ENCODE measurements at places on chromosomes 5 and 9.

DNA sequence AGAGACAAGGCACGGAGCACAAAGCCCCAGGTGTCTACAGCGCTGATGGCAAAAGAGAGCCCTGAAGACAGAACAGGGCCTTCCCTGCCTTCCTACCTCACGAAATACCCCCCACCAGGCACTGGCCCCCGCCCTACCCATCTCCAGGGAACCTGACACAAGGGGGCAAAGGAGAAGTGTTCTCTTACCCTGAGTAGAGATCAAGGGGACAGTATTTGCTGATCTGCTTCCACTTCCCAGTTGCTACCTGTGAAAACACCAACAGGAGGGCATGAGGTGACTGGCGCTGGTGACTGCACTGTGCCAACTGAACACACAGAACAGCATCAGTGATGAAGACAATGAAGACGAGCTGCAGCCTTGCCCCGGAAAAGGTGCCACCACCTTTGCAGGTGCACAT, 27.4 kb downstream of the IPPK start:
- no peak for DNase-seq

- no peak for DNase-seq
Observed at GRCh38 chr9:98181746-98182068, 10.7 kb downstream of the CORO2A start.

DNA sequence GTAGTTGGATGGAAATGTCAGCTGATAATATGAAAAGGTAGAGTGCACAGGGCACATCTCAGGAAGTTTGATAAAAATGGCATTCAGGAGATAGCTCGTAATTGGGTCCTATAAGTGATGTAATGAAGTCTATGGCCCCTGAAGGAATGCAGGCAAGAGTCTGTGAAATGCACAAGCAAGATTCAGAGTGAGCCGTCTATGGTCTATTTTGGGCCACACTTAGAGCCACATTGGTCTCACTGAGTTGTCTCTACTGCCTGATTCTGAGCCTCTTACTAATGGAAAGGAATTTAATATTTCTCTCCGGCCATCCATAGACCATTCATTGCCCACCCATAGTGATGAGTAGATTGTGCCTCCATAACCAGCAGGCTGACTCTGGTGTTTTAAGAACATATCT, 111.3 kb upstream of the KCNN2 start:
- DNase-seq, result no peak

GRCh38 chr9:136886610-136887597, 588 bp downstream of the TRAF2 start:
- no peak for DNase-seq

DNA sequence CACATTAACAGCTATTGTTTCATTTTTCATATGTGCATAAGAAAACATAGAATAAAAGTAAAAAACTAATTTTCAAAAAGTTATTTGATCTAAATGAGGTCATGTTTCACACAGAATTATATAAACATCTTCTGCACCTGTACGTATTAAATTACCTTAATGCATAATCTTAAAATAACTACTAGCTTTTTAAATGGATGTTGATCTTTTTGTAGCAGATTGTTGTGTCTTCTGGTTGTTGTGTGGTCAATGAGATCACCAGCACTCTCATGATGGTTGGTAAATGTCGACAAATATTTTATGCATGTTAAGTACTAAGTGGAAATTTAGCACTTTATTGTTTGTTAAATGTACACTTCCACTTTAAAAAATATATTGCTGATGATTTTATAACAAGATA, 162.0 kb downstream of the AP3B1 start:
- DNase-seq, result no peak

DNA sequence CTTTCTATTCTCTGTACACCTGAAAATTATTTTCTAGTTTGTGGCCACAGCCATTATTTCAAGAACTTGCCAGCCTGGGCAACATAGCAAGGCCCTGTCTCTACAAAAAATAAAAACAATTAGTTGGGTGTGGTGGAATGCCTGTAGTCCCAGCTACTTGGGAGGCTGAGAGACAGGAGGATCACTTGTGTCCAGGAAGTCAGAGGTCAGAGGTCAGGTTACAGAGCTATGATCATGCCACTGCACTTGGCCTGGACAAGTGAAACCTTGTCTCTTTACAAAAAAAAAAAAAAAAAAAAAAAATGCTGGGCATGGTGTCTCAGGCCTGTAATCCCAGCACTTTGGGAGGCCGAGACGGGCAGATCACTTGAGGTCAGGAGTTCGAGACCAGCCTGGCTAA, 58.3 kb downstream of the HMGCR start:
- peak; percentile 19 for DNase-seq

DNA sequence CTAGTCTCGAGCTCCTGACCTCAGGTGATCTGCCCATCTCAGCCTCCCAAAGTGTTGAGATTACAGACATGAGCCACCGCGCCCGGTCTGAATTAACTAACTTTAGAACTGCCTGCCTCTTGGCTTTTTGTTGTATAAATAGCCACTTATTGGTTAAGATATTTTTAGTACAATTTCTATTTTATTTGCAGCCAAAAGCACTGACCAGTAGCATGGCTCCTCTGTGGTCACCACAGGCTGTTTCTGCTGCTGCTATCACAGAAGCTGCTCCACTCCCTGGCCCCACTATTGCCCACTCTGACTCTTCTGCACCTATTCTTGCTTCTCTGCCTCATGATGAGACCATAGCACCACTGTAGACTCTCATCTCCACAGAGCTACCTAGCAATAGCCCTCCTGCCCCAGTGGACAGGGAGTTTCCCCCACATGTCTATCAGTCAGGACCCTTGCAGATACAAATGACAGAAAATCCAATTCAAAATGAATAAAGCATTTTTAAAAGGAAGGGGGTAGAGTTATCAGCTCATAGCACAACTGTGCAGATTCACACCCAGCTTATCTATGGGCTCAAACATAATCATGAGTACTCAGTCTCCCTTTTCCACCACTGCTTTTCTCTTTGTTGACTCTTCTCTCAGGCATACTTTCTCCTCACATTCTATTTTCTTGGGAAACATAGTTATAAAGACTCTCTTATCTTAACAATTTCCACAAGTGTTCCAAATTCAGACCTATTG, 151.8 kb upstream of the EPB41L4A start:
- no peak for DNase-seq

DNA sequence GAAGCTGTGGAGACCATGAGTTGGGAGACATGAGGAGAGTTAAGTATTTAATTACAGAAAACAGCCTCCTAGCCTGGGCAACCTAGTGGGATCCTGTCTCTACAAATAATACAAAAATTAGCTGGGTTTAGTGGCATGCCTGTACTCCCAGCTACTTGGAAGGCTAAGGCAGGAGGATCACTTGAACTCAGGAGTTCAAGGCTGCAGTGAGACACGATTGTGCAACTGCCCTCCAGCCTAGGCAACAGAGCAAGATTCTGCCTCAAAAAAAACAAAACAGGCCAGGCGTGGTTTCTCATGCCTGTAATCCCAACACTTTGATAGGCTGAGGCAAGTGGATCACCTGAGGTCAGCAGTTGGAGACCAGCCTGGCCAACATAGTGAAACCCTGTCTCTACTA, 52.6 kb downstream of the AQP7 start:
- DNase-seq, result no peak

DNA sequence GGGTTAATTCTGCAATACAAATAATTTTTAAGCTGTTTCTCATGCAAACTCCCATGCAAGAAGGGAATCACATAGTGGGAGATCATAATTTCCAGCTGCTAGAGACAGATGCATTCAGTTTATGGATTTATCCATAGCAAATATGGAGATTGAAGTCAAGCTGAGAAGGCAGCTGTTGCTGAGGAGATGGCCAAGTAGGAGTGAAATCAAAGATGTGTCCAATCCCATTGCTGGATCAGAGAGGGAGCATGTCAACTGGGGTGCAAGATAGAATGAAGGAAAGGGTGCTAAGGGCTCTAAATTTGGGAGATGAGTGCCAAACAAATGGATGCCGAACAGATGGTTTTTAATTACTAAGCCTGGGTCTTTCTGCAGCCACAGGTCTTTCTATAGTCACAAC, 504.5 kb downstream of the NFIB start:
- no peak for DNase-seq

DNA sequence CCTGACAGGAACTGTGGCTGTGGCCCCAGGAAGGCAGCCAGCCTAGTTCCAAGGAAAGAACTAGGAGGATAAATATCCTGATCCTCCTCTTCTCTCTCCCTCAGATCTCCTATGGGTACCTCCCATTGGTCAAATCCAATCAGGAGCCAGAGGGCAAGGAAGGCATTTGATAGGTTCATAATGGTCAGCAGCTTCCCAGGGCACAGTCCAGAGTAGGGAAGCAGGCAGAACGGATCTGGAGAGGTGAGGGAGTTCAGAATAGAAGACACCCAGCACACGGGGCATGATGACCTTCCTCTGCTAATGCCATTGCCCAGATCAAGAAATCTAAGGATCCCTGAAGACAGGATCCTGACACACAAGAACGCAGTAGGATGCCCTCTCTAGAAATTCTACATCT, 8.6 kb downstream of the ABLIM3 start:
- no peak for DNase-seq

DNA sequence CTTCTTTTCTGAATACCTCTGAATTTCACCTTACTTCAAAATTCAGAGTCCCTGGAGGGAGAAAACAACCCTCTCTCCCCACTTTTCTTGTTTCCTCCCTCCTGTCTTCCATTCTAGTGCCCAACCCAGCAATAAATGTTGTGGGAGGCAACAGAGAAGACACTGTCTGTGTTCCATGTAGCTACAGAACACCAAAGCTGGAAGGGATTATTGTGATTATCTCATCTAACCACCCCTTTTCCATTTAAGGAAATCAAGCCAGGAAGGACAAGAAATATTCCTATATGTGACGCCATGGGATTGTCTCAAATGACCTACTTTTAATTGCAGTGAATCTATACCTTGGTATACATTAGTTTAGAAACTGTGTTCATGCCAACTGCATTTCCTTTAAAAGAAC, 476.6 kb upstream of the TNC start:
- DNase-seq, result no peak

DNA sequence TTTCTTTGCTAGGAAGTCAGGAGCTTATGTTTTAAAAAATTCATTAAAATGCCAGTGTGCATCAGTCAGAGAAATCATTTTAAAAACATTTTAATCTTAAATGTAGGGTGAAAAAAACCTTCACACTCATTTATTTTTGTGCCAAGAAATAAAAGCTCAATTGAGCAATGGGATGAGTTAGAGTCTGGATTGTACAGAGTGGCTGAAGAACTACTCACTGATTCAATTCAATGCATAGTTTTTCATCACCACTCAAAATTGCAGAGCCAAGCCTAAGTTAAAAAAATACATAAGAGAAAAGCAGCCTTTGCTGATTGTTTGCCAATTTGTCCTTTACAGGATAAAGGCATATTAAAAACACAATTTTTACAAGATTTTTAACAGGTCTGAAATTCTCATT, 168.2 kb upstream of the DMRTA1 start:
- no peak for DNase-seq

DNA sequence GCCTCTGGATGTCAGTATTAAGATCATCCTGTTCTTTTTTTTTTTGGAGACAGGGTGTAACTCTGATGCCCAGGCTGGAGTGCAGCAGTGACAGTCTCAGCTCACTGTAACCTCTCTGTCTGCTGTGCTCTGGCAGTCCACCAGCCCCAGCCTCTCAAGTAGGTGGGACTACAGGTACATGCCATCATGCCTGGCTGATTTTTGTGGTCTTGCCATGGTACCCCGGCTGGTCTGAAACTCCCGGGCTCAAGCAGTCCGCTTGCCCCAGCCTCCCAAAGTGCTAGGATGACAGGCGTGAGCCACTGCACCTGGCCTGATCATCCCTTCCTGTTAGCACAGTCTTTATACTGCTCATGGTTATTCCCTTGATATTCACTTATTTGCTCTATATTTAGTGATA, 3.5 kb downstream of the KDM4C start:
- DNase-seq, result no peak

GRCh38 chr5:18158166-18158565, 523.9 kb downstream of the TAF11L14 start:
- DNase-seq, result no peak

GRCh38 chr9:81069038-81069795, 620.1 kb downstream of the TLE1 start:
- no peak for DNase-seq

DNA sequence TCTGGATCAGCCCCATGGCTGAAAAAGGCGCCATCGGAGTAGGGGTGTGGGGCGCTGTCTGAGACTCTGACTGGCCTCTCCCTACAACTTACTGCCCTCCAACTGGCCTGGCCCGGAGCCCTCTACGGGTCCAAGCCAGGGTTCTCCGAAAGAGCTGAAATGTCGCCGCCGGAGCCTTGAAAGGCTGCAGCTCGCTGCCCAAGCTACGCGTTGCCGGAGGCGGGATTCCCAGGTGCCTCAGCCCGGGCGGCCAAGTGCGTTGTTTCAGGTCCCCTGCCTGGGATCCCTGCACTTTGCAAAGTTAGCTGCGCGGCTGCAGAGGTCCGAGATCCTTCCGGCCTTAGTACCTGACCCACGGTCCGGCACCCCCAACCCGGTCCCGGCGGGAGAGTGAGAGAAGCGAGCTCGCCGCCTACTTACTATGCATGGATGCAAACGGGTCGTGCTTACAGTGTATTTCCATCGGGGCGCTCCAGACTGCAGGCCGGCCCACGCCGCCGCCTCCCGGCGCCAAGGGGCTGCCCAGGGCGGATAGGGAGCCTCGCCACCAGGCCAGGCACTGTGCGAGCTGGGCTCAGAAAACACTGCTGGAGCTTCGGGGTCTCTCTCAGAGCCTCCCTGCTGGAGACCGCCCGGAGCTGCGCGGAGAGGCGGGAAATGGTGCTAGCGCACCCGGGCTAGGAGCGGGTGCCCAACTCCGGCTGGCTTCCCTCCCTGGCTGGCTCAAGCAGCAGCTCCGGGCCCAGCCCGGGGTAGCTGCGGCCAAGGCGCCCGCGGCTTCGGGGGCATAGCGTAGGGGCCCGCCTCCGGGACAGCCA, 7.7 kb downstream of the PAX5 start:
- no peak for DNase-seq

DNA sequence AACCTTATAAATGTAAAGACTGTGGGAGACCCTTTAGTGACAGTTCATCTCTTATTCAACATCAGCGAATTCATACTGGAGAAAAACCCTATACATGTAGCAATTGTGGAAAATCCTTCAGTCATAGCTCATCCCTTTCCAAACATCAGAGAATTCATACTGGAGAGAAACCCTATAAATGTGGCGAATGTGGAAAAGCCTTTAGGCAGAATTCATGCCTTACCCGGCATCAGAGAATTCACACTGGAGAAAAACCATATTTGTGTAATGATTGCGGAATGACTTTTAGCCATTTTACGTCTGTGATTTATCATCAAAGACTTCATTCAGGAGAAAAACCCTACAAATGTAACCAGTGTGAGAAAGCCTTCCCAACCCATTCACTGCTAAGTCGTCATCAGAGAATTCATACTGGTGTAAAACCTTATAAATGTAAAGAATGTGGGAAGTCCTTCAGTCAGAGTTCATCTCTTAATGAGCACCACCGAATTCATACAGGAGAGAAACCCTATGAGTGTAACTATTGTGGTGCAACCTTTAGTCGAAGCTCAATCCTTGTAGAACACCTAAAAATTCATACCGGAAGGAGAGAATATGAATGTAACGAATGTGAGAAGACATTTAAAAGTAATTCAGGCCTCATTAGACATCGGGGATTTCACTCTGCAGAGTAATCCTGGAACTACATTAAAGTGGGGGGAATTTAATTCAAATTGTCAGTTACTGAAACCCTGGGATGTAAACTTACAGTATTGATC, 17.7 kb downstream of the ZNF483 start:
- no peak for DNase-seq

- no peak for DNase-seq
Observed at GRCh38 chr5:6261256-6261655, 117.1 kb downstream of the MED10 start.

- DNase-seq, result peak; percentile 43
Observed at GRCh38 chr5:157820593-157821252, 38.2 kb downstream of the CLINT1 start.

GRCh38 chr9:125295657-125296056, 34.0 kb downstream of the GAPVD1 start:
- DNase-seq, result no peak

All from dermis microvascular lymphatic vessel endothelial cell (primary cell).